Activated CD8-positive, alpha-beta memory T cell treated with anti-CD3 and anti-CD28 coated beads, Interleukin-2, amount 10 ng/mL, durations not matched to agents 7 days and 5 days (primary cell): ENCODE measurements at places on chromosomes 7 and 10. TPM values are rescaled to one million over a fixed set of nuclear protein-coding genes. Genes with fewer than 3 reads are reported as not detected.
A peak's percentile ranks its signal among the peaks of the same experiment; 100 is the strongest.

DNA sequence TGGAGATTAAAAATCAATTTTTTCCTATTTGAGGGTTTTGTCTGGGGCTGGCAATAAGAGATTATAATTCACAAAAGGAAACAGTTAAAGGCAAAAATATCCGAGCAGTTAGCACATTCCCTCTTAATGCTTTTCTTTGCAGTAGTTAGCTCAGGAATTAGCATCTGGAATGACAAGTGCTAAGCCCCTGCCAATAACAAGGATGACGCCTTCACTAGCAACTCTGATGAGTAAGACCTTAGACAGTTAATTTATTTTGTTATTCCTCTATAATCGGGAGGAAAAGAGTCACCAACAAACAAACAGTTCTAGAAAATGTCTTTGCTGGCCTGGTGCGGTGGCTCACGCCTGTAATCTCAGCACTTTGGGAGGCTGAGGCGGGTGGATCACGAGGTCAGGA is 151.3 kb downstream of the TRIL start:
- no peak overlapping the region for H3K4me3 ChIP-seq
- no peaks in the 10 kb centered on the region for H3K4me1 ChIP-seq
- no peaks in the 10 kb centered on the region for H3K36me3 ChIP-seq
- no peaks in the 10 kb centered on the region for H3K27me3 ChIP-seq
- no peak overlapping the region for H3K27ac ChIP-seq

DNA sequence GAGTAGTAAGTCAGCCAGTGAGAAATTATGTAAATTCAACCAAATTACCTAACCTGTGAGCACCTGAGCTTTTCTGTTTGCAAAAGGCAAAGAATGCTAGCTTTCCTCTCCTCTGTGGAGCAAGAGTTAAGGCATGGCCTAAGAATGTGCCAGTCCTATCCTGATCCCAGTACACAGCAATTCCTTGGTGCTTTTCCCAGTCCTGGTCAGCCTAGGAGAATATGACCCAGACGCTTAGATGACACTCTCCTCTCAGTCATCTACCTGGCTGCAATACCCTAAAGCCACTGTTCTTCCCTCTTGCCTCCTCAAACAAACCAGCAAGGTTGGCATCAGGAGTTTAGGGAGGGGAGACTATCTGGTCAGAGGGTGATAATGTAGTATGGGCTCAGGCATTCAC is 4.1 kb downstream of the PDLIM1 start:
- no peak overlapping the region for H3K4me3 ChIP-seq
- no peak for DNase-seq
- H3K36me3 ChIP-seq = no peaks in the 10 kb centered on the region
- peaks cover 20% of the 10 kb centered on the region for H3K4me1 ChIP-seq
- H3K27me3 ChIP-seq = peaks cover 51% of the 10 kb centered on the region

DNA sequence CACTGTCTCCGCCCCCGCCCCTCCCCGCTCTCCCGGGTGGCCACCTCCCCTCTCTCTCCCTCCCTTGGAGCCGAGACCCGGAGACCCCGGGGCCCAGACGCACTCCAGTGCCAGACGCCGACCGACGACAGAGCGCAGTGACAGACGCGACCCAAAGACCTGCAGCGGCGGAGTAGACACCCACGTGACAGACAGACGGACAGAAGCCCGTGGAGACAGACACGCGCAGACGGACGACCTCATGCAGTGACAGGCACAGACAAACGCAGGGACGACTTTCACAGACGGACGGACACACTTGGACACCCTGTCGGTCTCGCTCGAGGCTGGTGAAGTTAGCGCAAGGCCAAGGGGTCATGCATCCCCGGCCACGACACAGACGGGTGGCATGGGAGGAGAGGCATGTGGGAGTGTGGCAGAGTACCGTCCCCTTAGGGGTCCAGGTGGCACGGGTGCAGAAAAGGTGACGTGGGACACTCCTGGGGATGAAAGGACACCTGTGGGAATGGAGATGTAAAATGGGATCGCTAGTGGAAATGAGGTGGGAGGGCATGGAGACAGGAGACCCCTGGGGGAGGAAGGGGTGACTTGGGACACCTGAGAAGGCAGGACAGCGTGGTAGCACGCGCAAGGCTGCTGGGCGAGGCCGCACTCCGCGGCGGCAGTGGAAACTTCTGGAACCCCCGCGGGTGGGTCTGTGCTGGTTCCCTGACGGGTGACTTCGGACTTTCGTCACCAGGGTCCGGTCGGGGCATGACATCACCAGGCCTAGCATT is 456 bp upstream of the ACHE start:
- H3K36me3 ChIP-seq = no peaks in the 10 kb centered on the region
- H3K4me3 ChIP-seq = peak overlapping the region; percentile 19
- H3K4me1 ChIP-seq = peaks cover 16% of the 10 kb centered on the region
- peaks cover 52% of the 10 kb centered on the region for H3K27me3 ChIP-seq
- DNase-seq = no peak

GRCh38 chr7:132580717-132581285 is 4.5 kb upstream of the PLXNA4 start:
- no peaks in the 10 kb centered on the region for H3K36me3 ChIP-seq
- H3K4me3 ChIP-seq = no peak overlapping the region
- H3K27me3 ChIP-seq = peaks cover 57% of the 10 kb centered on the region
- DNase-seq = peak; percentile 81
- H3K4me1 ChIP-seq = peaks cover 11% of the 10 kb centered on the region

- no peak for DNase-seq
- H3K4me1 ChIP-seq = no peaks in the 10 kb centered on the region
- no peaks in the 10 kb centered on the region for H3K36me3 ChIP-seq
- no peak overlapping the region for H3K27ac ChIP-seq
- no peak overlapping the region for H3K4me3 ChIP-seq
These were observed 183.4 kb upstream of the BMPER start for GRCh38 chr7:33721895-33722294.

DNA sequence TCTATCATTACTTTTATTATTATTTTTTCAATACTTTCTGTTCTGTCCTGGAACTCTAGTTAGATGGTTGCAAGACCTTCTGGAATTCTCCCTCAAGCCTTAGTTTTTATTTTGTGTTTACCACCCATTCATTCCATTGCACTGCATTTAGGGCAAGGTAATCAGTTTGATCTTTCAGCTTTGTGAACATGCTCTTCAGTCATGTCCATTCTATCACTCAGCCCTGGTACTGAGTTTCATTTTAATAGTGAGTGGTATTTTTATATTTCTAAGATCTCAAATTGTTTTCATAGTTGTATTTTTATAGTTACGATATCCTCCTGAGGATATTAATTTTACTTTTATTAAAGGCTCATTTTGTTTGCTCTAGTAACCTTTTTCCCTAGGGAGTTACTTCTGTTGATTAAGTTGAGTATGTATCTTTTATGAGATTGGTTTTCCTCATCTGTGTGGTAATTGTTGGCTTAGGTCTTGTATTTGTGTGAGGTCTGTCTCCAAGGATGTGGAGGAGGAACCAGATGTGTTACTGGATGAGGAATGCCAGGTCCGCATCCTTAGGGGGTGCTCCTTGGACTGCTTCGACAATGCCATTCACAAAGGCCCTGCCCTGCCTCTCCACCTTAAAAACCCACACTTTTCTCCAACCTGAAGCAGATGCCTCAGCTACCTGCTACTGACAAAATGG is 46.7 kb upstream of the RAB18 start:
- H3K36me3 ChIP-seq = peaks cover 1% of the 10 kb centered on the region
- H3K27me3 ChIP-seq = no peaks in the 10 kb centered on the region
- no peak overlapping the region for H3K27ac ChIP-seq
- H3K4me3 ChIP-seq = no peak overlapping the region

DNA sequence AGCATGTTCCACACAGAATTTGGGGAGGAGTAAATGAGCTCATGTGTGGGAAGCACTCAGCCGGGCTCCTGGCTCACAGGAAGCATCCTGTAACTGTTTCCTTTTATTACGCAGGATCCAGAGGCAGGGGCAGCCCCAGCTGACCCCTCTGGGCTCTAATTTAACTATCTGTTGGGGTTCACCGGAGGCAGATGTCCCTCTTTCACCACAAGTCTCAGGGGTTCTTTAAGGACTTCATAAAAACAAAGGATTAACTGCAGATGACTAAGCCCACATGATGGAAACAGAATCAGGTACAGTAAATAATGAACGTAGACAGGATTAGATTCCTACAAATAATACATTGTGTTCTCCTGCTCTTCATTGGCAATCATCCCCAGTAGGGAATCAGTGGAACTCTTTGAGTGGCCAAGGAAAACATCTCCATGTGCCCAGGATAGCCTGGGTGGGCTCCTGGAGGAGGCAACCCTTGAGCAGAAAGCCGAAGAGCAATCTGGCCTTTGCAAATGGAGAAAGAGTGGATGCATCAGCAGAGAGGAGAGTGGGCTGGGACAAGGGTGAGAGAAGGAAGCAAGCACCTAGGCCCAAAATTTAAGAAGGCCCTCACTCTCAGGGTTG is 24.6 kb downstream of the TBXAS1 start:
- no peak overlapping the region for H3K27ac ChIP-seq
- H3K27me3 ChIP-seq = no peaks in the 10 kb centered on the region
- no peaks in the 10 kb centered on the region for H3K36me3 ChIP-seq
- H3K4me3 ChIP-seq = no peak overlapping the region
- peaks cover 16% of the 10 kb centered on the region for H3K4me1 ChIP-seq

The GPR26 gene
- not detected for total RNA-seq

The INMT gene
- not detected for total RNA-seq

The NAT16 gene
- total RNA-seq = not detected

The SLC26A4 gene
- total RNA-seq = 15.4 TPM

The SMKR1 gene
- 5.3 TPM for total RNA-seq

The SLC29A3 gene
- 3.4 TPM for total RNA-seq
